Fibroblast of skin of back (primary cell): ENCODE measurements at places on chromosomes 13 and 19.

DNA sequence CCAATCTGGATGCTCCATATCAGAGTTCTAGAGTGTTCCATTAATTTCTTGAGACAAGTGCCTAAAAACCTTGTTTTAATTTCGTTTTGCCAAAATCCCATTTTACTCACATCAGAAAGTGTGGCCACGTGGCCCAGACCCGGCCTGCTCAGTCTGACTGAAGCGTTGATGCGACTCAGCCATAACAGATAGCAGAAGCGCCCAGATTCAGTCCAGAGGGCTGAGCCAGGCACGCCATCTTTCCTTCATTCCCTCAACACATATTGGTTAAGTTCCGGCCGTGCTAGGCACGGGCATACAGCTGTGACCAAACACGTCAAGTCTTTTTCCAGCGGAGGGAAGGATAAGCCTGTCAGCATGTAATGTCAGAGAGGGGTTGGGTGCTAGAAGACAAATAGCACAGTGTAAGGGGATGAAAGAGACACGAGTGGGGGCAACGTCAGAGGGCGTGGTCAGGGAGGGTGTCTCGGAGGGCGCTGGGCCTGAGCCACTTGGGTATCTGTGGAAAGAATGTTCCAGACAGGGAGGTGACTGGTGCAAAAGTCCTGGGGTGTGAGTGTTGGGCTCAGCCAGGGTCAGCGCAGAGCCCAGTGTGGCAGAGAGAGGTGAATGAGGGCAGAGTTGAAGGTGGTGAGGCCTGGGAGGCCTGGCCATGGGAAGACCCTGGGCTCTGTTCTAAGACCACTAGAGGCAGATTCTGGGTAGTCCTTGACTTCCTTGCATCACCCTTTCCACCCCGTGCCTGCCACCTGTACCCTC lies 3.1 kb downstream of the F10 start:
- no peak for DNase-seq

GRCh38 chr19:40286971-40287421 lies 1.9 kb upstream of the AKT2 start:
- no peak for DNase-seq

- no peak for DNase-seq
These were observed 17.3 kb downstream of the SIGLEC8 start for GRCh38 chr19:51440846-51441409.

GRCh38 chr13:94701313-94702180 lies 10.8 kb downstream of the SOX21 start:
- no peak for DNase-seq

DNA sequence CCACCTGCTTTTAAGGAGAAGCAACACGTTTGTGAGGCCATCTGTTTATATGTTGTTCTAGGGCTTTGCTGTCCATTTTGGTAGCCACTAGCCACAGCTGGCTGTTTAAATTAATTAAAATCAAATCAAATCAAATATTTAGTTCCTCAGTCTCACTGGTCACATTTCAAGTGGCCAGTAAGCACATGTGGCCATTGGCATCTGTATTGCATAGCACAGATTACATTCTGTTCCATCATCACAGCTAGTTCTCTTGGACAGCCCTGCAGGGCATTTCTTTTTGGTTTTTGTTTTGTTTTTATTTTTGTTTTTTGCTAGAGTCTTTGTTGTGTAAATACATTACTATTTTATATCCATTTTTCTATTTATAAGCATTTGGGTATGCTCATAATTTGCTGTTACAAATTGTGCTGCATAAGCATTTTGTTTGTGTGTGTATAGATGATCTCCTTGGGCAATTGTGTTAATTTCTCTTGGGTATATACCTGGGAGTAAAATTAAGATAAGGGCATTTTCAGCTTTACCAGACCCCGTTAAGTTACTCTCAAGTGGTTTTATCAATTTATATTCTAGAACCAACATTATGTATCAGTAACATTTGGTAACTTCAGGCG lies 31.3 kb downstream of the SAE1 start:
- DNase-seq: no peak

DNA sequence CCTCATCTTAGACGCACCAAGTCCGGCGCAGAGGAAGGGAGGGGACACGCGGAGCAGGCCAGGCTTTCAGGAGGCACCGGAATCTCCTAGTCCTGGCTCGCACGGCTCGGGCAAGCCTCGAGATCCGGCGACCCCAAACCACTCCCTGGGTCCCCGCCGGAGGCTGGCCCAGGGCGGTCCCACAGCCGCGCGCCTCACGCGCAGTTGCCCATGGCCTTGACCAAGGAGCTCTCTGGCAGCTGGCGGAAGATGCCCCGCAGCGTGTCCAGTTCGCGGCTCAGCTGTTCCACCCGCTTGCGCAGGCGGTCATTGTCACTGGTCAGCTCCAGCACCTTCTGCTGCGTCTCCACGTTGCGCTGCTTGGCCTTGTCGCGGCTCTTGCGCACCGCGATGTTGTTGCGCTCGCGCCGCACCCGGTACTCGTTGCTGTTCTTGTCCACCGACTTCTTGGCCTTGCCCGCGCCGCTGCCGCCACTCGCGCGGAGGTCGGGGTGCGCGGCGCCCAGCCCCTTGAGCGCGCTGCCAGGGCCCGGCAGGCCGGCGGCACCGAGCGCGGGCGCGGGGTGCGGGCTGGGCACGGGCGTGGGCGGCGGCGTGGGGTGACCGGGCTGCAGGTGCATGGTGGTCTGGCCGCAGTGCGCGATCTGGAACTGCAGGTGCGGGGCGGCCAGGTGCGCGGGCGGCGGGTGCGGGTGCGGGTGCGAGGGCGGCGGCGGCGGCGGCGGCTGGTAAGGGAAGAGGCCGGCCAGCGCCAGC lies 1.0 kb downstream of the CEBPA start:
- DNase-seq: no peak

DNA sequence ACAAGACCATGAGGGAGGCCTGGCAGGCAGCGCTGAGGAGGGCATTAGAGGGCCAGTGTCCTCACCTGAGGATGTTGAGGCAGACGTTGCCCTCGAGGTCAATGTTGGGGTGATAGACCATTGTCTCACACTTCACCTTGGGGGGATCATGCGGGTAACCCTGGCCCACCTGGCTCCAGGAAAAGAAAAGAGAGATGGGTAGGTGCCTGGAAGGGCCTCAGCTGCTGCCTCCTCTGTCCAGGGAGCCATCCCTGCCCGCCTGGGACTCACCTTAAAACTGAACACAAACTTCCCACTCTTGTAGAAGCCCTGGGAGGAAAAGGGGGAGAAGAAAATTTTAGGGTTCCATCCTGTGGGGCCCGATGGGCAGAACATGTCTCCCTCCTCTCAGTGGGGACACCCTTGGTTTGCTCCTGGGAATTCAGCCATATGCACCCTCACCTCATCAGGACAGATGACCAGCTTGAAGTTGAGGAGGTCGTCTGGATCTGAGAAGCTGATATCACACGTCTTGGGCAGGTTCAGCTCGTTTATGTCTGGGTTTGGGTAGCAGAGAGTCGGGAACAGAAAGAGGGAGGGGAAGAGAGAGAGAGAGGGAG lies 1.7 kb downstream of the UBE2M start:
- DNase-seq: no peak
